ENCODE measurements at places on chromosomes 16 and 17.

GRCh38 chr16:54890381-54890780, 40.3 kb upstream of the IRX5 start:
- no peak for DNase-seq

GRCh38 chr16:48623304-48624016, 13.5 kb upstream of the N4BP1 start:
- peak; percentile 95 for DNase-seq

- DNase-seq = no peak
Observed at GRCh38 chr17:70091005-70091568, 16.1 kb downstream of the KCNJ16 start.

- no peak for DNase-seq
Observed at GRCh38 chr16:15553313-15554088, 89.5 kb downstream of the MARF1 start.

DNA sequence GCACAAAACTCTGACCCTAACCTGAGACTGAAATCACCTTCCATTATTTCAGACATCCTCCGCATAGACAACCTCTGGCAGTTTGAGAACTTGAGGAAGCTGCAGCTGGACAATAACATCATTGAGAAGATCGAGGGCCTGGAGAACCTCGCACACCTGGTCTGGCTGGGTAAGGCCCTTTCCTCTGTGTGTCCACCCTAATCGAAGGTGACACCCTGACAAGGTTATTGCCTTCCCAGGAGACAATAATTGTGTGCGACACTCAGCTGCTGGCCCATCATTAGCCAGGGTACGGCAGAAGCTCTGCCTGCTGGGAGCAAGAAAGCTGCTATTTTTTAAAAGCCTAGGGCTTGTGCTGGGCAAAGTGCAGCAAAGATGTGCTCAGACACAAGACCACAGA, 11.1 kb downstream of the DRC3 start:
- DNase-seq = no peak

- no peak for DNase-seq
Observed at GRCh38 chr17:74812109-74813009, 36.2 kb upstream of the NAT9 start.

GRCh38 chr16:51665436-51665998, 514.4 kb upstream of the SALL1 start:
- no peak for DNase-seq

DNA sequence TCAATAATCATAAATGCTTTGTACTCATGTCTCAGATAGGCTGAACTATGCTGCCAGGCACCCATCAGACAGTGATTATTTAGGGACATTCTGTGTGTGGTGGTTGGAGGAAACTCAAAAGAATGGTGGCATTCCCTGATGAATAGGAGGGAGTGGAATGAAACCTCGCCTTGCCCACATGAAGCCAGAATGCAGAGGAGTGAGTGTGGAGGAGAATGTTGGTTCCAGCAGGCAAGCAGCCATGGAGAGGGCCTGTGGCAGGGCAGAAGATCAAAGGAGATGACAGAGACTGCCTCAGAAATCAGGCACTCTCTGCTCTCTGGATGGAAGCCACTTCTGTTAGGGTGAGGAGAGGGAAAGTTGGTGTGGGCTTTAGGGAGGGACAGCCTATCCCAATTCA, 22.5 kb downstream of the KCTD19 start:
- DNase-seq = peak; percentile 61

DNA sequence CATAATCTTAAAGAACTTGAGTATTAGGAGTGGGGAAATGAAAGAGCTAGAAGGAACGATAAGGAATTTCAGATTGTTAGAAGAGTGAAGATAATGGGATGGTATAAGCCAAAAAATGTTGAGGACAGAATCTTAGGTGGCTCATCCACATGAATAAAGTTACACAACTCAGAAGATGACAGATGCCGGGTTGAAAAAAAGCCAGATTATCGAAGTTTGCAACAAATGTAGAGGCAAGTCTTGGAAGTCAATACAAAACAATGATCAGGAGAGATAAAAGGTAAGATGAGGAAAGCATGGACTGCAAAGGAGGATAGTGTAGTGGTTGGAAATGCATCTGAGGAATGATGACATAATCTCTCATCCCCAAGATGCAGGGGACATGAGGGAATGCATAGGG, 45.1 kb upstream of the TAOK1 start:
- DNase-seq = no peak

- no peak for DNase-seq
Observed at GRCh38 chr16:79072517-79072916, 528.0 kb downstream of the MAF start.

GRCh38 chr17:27495460-27495859, 39.2 kb downstream of the KSR1 start:
- DNase-seq = no peak

GRCh38 chr17:37801171-37801570, 56.3 kb upstream of the HNF1B start:
- DNase-seq = no peak

DNA sequence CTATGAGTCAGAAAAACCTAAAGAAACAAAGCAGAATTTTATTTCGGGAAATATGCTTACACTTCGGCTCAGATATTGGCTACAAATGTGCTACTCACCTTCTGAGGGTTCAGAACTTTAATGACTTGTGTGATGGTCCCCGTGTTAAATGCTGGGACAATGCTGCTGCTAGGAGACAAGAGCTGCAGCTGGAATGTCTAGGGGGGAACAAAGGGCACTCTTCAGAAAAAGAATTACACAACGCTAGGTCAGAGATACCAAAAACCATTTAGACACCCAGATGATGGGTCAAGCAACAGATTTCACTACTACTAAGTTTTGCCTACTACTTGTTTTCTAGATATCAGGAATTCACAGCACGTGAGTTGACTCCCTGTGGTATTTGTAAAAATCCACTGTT, 10.0 kb upstream of the PHLPP2 start:
- no peak for DNase-seq

GRCh38 chr16:89422905-89423630, 67.3 kb downstream of the ANKRD11 start:
- DNase-seq = peak; percentile 50

DNA sequence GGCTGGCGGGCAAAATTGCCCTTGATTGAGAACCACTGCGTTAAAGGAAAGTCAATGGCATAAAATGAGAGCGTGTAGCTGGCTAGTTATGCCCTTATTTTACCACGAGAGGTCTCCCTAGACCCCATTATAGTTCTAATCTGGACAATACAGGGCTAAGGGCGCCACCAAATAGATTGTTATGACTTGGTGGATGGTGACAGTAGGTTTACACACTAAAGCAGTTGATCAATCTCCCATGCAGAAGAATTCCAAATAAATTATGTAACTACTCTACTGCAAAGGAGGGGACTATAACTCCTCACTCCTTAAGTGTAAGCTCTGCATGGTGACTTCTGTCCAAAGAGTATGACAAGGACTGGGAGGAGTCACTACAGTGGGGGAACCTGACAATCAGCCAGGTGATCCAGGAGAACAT, 20.4 kb upstream of the YPEL2 start:
- DNase-seq = peak; percentile 82

GRCh38 chr16:88484505-88485365, 31.7 kb downstream of the ZFPM1 start:
- DNase-seq = no peak

GRCh38 chr16:88289561-88289960, 93.2 kb upstream of the ZNF469 start:
- DNase-seq = no peak

DNA sequence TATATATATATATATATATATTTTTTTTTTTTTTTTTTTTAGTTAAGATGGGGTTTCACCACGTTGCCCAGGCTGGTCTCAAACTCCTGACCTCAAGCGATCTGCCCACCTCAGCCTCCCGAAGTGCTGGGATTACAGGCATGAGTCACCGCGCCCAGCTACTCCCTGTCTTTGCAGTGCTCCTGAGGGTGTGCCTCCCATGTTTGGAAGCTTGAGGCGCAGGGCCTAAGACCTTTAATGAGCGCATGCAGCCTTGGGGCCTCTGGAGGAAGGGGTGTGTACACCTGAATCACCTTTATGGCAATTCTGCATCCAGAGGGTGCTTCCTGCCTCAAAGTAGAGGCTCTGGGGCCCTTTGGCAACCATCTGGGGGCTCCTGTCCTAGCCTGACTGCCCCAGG, 219.4 kb upstream of the CIBAR2 start:
- no peak for DNase-seq

DNA sequence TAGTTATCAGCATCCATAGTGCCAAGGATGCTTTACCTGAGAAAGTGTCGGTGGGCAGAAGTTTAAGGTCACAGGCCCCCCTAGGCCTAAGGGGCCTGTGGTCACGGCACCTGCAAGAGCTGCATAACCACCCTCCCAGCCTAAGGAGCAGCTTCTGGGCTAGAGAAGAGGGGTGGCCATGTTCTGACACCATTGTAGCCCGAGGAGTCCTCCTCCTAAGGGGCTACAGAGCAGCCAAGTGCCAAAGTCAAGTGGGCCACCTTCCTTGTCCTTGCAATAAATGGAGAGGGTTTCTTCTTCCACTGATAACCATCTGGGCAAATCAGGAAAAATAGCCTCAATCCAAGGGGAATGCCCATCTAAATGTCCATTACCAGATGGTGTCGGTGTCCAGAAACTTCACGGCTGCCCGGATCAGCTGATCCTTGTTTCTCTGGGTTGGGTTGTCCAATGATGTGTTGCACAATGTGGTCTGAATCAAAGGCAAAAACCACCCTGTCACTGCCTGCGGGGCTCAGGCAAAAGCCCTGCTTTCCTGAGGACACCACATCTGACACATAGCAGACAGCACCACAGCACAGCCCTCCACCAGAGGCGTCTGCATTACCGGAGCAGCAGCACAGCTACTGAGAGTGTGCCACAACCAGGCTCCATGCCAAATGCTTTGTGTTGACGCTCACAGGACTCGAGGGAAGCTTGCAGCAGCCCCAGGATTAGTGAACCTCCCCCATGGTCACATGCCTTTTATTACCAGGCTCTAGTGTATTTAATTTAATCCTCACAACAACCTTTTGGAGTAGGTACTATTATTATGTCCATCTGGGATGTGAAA, 12.8 kb downstream of the ATPAF2 start:
- peak; percentile 55 for DNase-seq

DNA sequence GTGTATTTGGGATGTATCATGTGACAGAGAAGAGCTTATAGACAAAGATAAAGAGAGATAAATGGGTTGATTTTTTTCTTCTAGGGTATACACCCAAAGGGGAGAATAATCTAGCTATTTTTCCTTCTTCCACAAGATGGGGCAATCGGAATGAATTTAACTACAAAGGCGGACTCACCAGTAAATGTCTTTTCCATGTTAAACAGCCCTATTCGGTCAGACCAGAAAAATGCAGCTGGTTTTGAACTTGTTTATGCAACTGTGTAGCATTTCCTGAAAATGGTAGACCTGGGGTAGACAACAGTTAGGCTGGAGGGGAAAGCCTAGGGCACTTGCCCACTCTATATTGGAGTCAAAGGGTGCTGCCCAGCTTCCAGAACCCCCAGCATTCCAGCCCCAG, 477.1 kb downstream of the TOX3 start:
- DNase-seq = peak; percentile 17

- no peak for DNase-seq
Observed at GRCh38 chr17:34451313-34451712, 88.3 kb upstream of the CCL1 start.

DNA sequence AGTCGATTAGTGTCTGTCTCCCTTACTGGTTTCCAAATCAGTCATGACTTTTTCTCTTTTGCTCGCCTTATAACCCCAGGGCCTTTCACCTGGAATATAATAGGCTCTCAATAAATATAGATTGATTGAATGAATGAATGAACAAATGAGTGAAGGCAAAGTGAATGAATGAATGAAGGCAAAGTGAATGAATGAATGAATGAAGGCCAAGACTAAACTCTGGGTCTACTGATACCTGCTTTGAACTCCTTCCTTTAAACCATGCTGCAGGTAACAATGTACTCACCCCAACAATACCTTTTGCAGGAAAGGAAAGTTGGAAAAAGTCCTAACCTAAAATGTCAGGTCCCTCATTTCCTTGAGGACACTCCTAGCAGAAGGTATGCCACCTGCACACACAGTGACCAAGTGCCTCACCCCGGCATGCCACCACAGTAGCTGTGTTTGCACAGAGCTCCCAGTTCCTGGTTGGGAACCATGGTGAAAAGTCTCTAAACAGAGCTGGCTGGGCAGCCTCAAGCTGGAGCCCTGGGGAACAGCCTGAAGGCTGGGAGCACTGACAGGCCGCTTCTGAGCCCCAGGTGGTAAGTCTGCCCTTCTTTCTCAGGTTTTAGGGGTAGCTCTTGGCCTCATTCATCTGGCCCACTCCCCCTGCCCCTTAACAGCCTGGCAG, 42.7 kb upstream of the ANKFN1 start:
- DNase-seq = no peak

DNA sequence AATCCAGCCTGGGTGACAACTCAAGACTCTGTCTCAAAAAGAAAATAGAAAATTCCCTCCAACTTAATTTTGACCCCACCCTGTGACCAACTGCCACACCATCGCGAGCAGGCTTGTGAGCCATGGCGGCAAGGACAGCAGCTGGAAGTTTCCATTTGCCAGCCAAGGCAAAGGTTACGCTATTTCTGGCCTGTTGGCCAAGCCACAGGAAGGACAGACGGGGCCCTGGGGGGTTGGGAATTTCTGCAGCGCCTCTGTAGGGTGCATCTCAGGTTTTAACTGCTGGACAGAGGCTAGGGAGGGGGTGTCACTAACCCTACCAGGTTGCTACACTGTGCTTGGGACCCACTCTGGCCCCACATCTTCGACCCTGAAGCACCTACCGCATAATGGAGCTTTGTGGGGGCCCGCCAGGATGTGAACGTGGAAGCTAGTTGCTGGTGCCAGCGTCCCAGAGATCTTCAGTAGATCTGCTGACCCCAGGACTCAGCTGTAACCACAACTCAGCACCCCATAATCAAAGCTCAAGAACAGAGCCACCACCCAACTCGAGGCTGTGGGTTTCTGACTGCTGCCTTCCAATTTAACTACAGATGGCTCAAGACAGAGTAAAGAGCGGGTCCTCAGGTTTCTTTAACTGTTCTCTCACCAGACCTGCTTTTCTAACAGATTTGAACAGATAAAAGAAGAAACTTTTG, 10.9 kb downstream of the KIFC3 start:
- no peak for DNase-seq
